ENCODE measurements at places on chromosomes 2 and 18.

DNA sequence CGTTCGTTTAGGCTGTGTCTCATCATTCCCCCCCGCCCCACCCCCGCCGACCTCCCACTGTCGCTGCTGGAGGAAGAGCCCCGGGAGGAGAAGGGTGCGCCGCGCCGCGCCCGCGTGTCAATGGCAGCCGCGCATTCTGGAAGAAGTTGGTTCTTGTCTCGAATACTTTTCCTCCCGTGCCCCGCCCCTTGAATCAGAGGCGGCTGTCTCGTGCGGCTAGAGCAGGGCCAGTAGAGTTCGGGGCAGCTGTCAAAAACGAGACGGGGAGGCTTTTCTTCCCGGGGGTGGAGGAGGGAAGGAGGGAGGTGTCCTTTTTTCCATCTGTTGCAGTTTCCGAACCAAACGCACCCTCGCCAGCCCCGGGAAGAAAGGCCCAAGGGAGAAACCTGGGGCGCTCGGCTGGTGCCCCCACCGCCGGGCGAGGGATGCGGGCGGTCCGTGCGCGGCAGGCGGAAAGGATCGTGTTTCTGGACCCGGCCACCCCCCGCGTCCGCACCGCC, 410 bp upstream of the TGIF1 start:
- DNase-seq = peak; percentile 67

DNA sequence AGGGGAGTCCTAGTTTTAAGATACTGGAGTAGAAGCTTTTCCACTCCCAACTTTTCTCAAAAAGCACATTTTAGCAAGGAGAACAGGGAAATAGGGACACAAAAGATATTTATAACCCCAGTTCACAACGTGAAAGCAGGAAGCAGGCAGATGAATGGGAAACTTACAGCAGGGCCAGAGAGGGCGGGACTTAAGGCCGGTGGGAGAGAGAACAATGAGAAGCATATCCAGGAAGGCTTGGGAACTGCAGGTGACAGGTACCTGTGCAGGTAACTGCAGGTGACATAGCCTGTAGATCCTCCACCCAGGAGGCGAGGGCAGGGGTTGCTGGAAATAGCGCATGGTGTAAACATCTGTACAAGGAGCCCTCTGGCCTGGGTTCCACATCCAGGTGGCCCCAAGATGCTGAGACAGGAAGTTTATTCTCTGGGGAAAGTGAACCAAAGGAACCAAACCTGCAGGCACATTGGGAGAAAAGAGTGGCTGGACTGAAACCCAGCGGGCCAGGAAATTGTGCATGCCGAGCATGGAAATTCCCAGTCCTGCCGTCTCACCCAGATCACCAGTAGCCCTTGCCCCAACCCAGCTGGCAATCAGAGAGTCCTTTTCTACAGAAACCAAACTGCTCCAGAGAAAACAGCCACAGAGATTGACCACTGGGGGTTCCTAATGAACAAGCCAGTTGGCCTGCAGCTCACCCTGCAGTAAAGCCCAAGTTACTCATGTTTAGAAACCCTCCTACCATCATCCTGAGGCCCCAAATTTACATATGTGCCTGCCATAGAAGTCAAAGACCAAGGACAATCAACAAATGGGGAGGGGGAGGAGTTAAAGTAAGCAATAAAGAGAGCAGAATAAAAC, 24.3 kb upstream of the COL6A3 start:
- no peak for DNase-seq

- DNase-seq = no peak
Measured at GRCh38 chr2:39515273-39515896, 78.3 kb upstream of the MAP4K3 start.

DNA sequence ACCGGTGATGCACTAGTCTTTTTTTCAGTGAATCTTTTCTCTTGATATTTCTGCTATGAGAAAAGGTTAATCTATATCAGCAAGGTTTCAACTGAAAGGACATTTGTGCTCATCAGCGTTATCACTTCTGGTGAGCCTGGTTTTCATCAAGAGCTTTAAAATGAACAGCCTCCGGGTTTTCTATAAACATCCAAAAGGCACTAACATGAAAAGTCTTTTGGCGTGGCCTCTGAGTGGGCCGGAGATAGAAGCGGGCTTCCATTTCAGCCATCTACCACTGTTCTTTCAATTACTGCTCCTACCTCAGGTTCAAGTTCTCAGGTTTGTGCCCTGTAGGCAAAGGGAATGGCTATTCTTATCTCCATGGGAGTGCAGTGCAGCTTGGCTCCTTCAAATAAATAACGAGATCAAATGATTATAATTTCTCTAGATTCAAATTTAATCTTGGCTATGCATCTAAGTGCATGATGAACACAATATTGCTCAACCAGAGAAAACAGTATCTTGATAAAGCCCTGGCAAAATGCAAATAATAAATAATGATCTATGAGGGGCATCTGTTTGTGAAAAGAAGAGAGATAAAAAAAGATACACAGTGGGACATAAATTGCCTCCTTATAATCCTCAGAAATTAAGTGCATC, 314.8 kb downstream of the CDH2 start:
- no peak for DNase-seq

DNA sequence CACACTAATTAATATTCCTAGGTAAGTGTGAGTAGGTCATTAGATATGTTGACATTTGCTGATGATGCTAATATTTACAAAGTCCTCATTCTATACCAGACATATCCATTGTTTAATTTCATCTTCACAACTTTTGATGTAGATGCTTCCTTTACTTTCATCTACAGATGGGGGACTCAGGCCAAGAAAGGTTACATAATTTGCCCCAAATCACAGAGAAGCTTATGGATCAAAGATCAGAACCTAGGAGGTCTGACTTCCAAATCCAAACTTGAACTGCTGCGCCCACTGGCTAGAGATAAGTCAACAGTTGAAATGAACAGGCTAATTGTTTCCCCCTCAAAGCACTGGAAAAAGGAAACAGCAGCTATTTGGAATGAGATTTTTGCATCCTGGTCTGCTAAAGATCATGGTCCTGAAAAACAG, 95.6 kb upstream of the TMEM178A start:
- DNase-seq = no peak

DNA sequence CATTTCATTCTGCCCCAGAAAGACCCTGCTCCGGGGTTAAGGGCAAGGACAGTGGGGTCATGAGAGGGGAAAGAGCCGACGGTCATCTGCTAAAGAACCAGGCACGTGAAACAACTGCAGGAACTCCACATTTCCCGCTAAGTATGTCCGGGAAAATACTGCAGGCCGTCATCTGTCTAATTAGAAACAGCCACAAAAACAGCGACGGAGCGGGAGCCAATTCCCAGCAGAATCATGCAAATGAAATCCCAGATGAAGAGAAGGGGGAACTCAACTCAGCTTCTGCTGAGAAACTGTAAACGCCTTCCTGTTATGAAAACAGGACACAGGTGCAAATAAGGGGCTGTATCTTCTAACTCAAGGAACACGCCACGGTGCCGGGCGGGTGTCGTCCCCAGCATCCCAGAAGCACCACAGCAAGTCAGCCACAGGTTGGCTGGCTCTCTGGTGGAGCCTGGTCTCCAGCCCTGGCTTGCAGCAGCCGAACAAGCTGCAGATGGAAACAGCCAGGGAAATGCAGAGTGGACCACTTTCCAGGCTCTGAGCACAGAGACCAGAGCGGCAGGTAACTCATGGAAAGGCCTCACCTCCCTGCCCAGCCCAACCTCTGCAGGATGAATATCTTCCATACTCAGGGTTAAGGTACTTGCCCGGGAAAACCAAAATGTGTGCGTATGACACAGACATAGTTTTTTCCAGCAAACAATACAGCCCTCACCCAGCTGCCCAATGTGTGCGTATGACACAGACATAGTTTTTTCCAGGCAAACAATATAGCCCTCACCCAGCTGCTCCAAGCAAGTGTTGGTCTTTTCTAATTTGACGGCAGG, 28.9 kb downstream of the PXDN start:
- no peak for DNase-seq

DNA sequence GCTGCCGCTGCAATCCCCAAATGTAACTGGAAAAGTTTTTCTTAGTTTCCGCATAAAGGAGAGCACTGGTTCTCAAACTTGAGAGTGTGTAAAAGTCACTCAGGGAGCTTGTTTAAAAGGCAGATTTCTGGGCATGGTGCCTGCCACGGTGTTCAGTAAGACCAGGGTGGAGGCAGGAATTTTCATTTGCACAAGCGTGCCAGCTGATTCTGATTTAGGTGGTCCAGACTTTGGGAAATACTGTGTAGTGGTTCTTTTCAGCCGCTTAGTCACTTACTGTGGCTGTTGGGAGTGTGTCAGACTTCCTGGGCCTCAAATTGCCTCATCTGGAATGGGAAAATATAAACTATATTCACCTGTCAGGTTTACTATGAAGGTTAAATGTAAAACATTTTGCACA, 788 bp downstream of the ARMC9 start:
- DNase-seq = no peak

DNA sequence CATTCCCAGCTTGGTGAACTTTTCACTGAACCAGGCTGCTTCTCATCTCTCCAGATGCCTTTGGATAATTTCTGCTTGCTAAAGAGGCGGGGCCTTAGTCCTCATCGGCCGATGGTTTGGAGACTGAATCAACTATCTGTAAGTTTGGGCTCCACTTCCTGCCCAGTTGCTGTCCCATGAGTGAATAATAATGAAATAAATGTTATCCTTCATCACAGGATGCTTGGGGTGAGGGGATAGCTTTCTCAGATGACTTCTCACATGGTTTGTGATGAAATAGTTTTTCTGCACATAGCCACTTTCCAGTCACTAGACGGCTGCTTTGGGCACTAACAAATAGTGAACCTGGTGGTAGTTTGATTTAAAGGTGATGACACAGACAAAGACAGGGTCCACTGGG, 376.6 kb upstream of the TRIB2 start:
- no peak for DNase-seq

GRCh38 chr2:47639467-47639866, 143.5 kb upstream of the MSH6 start:
- no peak for DNase-seq

- DNase-seq = no peak
Measured at GRCh38 chr2:30022444-30023071, 101.2 kb upstream of the ALK start.

DNA sequence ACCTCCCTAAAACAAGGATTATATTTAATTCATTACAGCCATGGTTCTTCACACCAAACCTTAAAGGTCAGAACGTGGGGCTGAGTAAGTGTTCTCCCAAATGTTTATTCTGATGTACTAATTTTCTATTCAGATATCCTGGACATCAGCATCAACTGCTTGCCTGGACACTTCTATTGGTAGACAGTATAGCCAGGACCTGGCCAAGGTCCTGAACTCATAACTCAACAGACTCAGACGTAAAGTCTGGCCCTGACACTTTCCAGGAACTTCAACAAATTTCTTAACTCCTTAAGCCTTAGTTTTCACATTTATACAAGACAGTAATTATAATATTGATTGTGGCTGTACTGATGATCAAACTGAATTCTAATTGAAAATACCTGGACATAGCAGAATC, 89.1 kb downstream of the AKAIN1 start:
- no peak for DNase-seq

DNA sequence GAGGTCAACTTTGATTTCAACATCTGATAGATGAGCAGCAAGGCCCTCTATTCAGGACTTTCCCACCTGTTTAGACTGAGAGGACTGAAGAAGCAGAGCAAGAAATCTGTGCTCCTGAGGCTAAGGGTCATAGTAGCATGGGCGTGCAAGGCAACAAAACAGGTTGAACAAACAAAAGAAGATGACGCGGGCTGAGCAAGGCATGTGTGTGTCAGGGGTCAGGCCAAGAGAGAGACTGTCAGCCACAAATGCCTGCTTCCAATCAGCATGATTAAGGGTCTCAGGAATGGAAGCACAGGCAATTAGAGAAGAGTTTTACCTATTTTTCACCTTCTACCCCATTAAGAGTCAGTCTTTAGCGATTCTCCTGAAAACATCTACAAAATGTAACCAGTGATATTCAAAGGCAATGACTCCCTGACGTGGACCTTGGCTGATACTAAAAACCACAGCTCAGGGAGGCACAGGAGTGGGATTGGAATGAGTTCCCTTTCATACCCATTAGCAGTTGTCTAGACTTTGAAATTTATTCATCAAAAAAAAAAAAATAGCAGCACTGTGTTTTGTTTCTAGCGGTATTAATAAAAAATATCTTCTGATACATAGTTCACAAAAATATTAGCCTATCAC, 81.9 kb downstream of the DYNAP start:
- DNase-seq = no peak

- DNase-seq = no peak
Measured at GRCh38 chr2:6523476-6523875, 342.2 kb downstream of the CMPK2 start.

GRCh38 chr18:62777814-62778213, 62.5 kb downstream of the PHLPP1 start:
- DNase-seq = no peak

GRCh38 chr2:105324732-105325131, 4.8 kb downstream of the TGFBRAP1 start:
- no peak for DNase-seq

GRCh38 chr2:145751629-145752028, 1231.7 kb upstream of the ZEB2 start:
- DNase-seq = peak; percentile 32

DNA sequence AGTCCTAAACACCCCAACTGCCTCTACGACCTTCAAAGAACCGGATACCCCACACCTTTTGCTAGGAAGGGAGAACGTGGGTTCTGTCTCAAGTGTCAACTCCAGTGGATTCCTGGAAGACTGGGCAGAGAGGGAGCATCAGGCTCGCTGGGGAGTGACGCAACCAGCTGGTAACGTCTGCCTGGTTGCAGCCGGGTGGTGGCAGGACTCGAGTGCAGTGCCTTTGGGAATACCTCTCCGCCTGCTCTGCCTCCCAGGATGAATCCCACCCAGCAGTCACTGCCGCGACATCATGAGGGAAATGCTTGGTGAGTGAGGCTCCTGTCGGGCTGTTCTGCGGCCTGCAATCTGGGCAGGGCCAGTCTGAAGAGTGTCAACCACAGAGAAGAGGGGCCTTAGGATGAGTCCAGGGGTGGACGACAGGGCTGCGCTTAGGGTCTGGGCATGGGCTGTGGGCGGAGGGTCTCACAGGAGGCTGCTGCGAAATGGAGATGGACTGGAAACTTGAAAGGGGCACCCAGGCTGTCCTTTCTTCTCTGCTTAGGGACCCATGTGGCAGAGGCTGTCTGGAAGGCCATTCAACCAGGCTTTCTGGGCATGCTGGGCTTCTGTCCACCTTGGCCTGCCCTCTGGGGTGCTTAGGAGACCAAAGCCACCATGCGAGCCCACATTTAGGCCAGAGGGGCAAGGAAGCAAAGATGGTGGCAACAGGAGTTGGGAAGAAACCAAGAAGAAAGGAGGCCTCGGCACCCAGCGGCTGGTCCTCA, 12.9 kb downstream of the GPR17 start:
- no peak for DNase-seq

- DNase-seq = no peak
Measured at GRCh38 chr2:114754907-114755563, 312.6 kb downstream of the DPP10 start.

DNA sequence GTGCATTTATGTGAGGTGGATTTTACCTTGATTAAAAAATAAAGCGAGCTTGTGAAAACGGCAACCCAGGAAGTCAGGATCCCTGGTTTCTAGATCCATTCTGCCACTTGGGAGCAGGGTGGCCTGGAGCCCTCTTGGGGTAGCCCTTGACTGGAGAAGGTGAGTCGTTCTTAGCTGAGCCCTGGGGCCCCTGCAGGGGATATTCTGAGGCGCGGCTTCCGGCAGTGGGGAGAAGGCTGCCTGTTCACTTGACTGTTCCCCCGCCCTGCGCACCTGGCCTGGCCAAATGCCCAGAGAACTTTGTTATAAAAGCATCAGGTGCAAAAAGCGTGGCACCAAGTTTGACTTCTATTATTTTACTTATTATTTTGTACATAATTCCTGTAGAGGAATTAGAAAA, 221.9 kb downstream of the DYSF start:
- no peak for DNase-seq

GRCh38 chr2:46976556-46977279, 61.1 kb upstream of the MCFD2 start:
- no peak for DNase-seq

- DNase-seq = no peak
Measured at GRCh38 chr18:32454593-32454992, 16.1 kb downstream of the GAREM1 start.

Measured in T-helper 1 cell (primary cell).